ENCODE measurements at places on chromosomes 3 and 15.
A peak's percentile ranks its signal among the peaks of the same experiment; 100 is the strongest.

DNA sequence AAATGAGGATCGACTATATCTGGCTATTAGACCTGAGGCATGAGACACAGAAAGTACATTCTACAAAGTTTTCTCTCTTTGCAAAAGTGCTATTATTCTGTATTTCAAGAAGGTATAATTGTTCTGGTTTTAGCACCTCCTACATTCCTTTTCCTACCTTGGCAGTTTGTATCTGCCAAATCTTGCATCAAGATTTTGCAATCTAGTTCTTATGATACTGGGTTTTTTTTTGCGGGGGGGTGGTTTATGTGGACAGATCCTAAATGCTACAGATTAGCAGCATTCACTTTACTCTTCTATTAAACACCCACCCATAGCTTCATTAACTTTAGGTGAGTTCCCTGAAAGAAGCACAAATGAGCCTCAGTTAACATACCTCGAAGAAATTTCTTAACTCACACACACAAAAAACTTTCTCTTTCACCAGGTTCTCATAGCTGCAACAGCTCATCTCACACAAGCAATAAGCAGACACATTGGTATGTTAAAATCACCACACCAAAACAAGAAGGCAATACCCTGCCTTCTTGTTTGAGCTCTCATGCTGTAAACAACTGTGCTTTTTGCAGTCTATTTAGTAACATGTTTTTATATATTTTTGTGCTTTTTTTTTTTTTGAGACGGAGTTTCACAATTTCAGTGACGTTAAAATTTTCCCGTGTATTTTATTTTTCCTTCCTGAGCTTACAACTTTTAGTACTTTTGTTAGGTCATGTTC is 73.0 kb upstream of the VGLL4 start:
- no peak for DNase-seq

- DNase-seq: no peak
Measured at GRCh38 chr15:89578146-89578545, 2.9 kb downstream of the TICRR start.

DNA sequence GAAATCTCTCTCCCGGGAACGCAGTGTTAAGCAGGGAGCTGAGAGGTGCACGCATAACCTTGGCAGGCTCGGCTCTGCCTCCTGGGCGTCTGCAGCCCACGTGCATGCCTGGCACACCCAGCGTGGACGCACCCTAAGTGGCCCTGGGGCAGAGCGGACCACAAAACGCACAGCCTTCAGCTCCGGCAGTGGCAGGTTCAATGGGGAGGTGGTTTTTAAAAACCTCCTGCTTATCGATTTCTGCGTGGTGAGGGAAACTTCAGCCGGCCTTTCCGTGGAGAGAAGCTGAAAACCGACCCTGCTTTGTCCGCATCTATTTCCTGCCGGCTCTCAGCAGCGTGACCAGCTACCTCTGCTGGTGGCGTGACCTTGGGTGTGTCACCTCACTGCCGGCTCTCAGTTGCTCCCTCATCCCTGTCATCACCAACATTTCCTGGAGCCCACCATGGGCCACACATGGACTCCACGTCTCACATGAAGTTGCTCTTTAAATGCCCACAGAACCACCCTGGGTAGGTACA is 134.8 kb upstream of the MEF2A start:
- no peak for DNase-seq

- peak; percentile 21 for DNase-seq
Measured at GRCh38 chr3:12286927-12287726, 1.7 kb upstream of the PPARG start.

All from H54 (cell line).